ENCODE measurements at places on chromosomes 13 and 19.

GRCh38 chr19:46713781-46714443 lies 3.0 kb downstream of the PRKD2 start:
- no peaks in the 10 kb centered on the region for H3K27me3 ChIP-seq
- H3K36me3 ChIP-seq = no peaks in the 10 kb centered on the region
- DNase-seq = peak; percentile 87
- H3K27ac ChIP-seq = peak overlapping the region; percentile 92
- H3K4me1 ChIP-seq = peaks cover 41% of the 10 kb centered on the region
- H3K4me3 ChIP-seq = peak overlapping the region; percentile 81

GRCh38 chr19:3585301-3586126 lies at the start of gene GIPC3:
Gene GIPC3, plus strand, starts transcription at chr19:3585478. Its CDS starts 120 bp downstream, at chr19:3585598.
- no peak within 1 kb of the TSS for H3K27ac ChIP-seq
- DNase-seq = no peak
- H3K4me1 ChIP-seq = no peaks in the 10 kb centered on the region
- H3K36me3 ChIP-seq = no peaks in the 10 kb centered on the region

DNA sequence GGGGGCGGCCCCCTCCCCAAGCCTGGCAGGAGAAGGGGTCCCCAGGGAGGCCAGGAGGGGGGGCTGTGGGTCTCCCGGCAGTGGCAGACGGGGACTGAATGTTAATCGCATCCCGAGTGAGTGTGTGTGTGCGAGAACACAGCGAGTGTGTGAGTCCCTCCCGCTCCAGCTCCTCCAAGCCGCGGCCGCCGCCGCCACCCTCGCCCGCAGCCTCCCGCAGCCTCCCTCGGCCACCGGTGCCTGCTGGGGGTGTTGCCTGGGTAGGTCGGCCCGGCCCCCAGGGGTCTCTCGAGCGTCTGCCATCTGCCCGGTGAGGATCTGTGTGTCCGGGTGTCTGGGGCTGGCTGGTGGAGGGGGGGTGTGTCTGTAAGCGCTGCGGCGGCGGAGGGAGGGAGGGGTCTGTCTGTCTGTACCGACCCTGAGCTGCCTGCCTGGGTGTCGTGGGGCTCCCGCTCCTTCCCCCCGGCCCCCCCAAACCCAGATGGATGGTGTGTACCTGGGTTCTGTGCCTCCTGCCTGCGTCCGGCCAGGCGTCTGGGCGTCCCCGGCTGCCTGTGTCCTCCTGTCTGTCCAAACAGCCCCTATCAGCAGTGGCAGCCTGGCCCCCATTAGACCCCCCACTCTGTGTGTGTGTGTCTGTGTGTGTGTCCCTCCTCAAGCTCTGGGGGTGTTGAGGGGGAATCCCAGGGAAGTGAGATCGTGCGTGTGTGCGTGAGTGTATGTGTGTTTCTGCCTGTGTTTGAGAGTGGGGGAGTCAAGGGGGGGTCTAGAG lies at the start of gene GRIN2D:
Gene GRIN2D (plus strand): TSS at position 110 of the 772 bp plus-strand sequence. CDS start 4,725 bp downstream, outside the sequence.
- no peak within 1 kb of the TSS for H3K27ac ChIP-seq
- peaks cover 15% of the 10 kb centered on the region for H3K4me1 ChIP-seq
- no peak for DNase-seq
- peaks cover 2% of the 10 kb centered on the region for H3K27me3 ChIP-seq
- H3K4me3 ChIP-seq = no peak within 1 kb of the TSS
- H3K36me3 ChIP-seq = no peaks in the 10 kb centered on the region

DNA sequence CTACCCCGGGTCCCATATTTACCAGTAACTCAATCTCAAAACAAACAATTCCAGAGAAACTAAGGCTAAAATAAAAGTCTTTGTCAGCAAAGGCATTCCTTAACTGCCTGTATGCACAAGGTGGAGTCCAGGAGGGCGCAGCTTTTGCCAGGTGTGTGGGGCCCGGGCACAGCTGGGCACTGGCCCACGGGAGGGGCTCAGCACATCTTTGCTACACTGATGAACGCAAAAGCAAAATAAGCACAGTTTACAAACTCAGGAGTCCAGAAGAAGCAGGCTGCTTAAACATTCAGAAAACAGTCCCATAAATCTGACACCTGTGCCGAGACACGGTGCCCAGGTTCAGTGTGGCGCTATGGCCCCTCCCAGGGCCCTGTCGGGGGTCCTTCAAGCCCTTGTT lies 70.8 kb downstream of the SLC7A1 start:
- H3K4me3 ChIP-seq = no peak overlapping the region
- H3K27me3 ChIP-seq = no peaks in the 10 kb centered on the region
- DNase-seq = no peak
- H3K27ac ChIP-seq = no peak overlapping the region
- H3K36me3 ChIP-seq = no peaks in the 10 kb centered on the region
- H3K4me1 ChIP-seq = no peaks in the 10 kb centered on the region

GRCh38 chr19:18650468-18651041 lies 13.7 kb downstream of the KLHL26 start:
- peaks cover 70% of the 10 kb centered on the region for H3K4me1 ChIP-seq
- H3K27ac ChIP-seq = peak overlapping the region; percentile 95
- no peaks in the 10 kb centered on the region for H3K27me3 ChIP-seq
- peak overlapping the region; percentile 40 for H3K4me3 ChIP-seq
- H3K36me3 ChIP-seq = no peaks in the 10 kb centered on the region
- peak; percentile 81 for DNase-seq

DNA sequence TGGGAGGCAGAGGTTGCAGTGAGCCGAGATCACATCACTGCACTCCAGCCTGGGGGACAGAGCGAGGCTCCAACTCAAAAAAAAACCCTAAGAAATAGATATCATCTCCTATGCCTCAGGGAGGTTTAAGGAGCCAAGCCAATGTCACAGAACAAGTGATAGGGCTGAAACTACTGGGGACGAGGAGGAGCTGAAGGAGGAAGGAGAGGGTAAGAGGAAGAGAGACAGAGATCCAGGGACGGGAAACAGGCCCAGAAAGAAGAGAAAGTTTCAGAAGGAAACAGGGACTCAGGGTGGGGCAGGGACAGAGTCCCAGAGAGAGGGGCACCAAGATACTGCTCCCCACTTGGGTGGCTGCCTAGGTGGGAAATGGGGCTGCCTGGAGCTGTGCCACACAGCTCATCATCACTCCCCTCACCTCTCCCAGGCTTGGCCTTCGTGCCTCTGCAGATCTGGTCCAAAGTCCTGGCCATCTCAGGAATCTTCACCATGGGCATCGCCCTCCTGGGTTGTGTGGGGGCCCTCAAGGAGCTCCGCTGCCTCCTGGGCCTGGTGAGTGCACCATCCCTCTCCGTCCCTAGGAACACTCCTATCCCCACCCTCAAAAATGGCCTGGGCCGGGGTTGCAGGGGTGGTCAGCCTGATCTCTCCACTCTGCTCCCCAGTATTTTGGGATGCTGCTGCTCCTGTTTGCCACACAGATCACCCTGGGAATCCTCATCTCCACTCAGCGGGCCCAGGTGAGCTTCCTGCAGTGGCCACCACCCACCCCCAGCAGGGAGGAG lies 1.5 kb downstream of the CD37 start:
- no peak overlapping the region for H3K27ac ChIP-seq
- H3K4me3 ChIP-seq = no peak overlapping the region
- H3K4me1 ChIP-seq = peaks cover 37% of the 10 kb centered on the region
- DNase-seq = no peak

DNA sequence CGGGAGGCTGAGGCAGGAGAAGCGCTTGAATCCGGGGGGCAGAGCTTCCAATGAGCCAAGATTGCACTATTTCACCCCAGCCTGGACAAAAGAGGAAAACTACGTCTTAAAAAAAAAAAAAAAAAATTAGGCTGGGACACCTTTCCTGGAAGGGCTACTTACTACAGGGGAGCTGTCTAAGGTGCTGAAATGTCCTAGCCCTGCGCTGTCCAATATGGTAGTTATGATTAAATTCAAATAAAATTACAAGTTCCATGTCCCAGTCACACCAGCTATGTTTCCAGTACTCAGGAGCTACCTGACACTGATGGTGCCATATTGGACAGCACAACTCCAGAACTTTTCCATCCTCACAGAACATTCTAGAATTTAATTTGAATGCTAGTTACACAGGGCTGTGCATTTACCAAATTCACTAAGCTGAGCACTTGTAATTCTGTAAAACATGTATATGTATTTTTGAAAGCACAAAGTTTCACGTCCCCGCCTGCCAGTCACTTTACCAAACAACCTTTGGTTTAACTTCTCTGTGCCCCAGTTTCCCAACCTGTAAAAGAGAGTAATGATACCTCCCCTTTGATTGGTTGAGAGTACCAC lies 9.2 kb upstream of the ZSCAN22 start:
- H3K4me3 ChIP-seq = no peak overlapping the region
- H3K4me1 ChIP-seq = no peaks in the 10 kb centered on the region
- peaks cover 76% of the 10 kb centered on the region for H3K36me3 ChIP-seq
- no peaks in the 10 kb centered on the region for H3K27me3 ChIP-seq
- no peak overlapping the region for H3K27ac ChIP-seq

GRCh38 chr13:96816874-96817273 lies 177.4 kb downstream of the OXGR1 start:
- H3K4me3 ChIP-seq = no peak overlapping the region
- H3K27ac ChIP-seq = peak overlapping the region; percentile 78
- no peaks in the 10 kb centered on the region for H3K4me1 ChIP-seq
- no peak for DNase-seq
- no peaks in the 10 kb centered on the region for H3K27me3 ChIP-seq

DNA sequence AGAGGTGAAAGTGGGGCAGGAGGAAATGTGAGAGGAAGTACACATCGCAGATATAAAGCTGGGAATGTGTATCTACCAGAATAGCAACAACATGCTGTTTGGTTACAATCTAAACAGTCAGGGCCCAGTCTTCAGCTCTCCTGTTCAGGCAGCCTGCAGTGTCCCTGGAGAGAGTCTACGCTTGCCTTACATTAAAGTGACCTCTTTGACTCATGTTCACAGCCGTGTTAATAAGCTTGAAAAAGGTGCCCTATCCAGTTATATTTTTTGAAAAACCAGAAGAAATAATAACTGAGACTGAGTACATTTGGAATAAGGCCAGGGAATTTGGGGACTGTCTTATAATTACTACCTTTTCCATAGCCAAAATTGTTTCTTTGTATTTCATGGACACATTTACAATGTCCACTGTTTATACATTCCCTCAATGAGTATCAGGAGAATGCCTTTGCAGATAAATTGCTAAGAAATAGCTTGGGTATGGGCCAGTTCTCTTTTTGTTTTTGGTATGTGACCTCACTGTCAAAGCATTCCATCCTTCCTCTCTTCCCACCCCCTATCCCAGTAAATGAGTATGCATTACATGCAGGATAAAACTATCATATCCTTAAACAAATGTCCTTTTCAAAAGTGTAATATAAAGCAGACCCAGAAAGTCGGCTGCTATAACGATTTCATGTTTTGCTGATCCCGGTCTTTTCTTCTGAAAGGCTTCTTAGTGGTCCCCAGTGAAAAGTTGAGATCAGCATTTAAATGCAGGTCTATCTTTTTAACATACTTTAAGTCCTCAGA lies 82.6 kb downstream of the PCDH9 start:
- no peak for DNase-seq
- H3K27ac ChIP-seq = peak overlapping the region; percentile 65
- H3K36me3 ChIP-seq = no peaks in the 10 kb centered on the region
- no peak overlapping the region for H3K4me3 ChIP-seq

DNA sequence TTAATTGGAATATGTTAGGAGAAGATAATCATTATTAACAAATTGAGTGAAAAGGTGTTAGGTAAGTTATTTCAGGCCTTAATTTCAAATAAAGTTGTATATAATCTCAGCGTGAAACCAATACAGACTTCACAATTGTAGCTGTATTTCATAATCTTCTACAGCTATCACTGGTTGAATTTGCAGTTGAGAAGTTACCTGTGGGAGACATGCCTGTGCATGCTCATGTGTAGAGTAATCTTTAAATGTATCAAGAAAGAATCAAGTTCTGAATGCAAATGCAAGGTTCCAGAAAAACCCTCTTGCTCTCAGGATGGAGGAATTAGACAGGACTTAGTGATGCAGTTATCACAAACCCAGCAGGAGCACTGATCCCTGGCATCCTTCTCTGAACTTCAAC lies 938.4 kb upstream of the SLC10A2 start:
- DNase-seq = no peak
- H3K4me3 ChIP-seq = no peak overlapping the region
- no peaks in the 10 kb centered on the region for H3K4me1 ChIP-seq
- H3K27ac ChIP-seq = no peak overlapping the region

GRCh38 chr13:108777421-108778420 lies 148.3 kb downstream of the MYO16 start:
- H3K27ac ChIP-seq = no peak overlapping the region
- DNase-seq = no peak
- no peaks in the 10 kb centered on the region for H3K4me1 ChIP-seq
- no peaks in the 10 kb centered on the region for H3K36me3 ChIP-seq
- H3K4me3 ChIP-seq = no peak overlapping the region

DNA sequence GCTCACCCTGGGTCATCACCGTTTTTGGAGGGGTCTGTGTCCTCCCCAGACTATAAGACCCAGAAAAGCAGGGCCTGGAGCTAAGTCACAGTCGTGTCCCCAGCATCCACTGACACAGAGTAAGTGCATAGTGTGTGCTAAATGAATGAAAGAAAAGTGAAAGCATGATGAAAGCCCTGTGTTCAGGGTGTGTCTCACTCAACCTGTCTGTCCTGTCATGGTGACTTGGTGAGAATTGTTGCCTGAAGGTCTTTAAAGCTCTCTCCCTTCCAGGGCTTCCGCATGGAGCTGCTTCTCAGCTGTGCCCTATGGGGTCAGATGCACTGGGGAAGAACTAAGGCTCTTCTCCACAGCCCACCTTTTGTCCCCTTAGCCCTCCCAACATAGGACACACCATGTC lies 20.5 kb upstream of the IGFL1 start:
- H3K27ac ChIP-seq = no peak overlapping the region
- H3K4me1 ChIP-seq = no peaks in the 10 kb centered on the region
- no peaks in the 10 kb centered on the region for H3K27me3 ChIP-seq
- H3K4me3 ChIP-seq = no peak overlapping the region
- no peak for DNase-seq

GRCh38 chr19:4449022-4449638 lies 8.5 kb downstream of the UBXN6 start:
- H3K36me3 ChIP-seq = peaks cover 24% of the 10 kb centered on the region
- H3K4me1 ChIP-seq = no peaks in the 10 kb centered on the region
- no peaks in the 10 kb centered on the region for H3K27me3 ChIP-seq
- H3K4me3 ChIP-seq = no peak overlapping the region

DNA sequence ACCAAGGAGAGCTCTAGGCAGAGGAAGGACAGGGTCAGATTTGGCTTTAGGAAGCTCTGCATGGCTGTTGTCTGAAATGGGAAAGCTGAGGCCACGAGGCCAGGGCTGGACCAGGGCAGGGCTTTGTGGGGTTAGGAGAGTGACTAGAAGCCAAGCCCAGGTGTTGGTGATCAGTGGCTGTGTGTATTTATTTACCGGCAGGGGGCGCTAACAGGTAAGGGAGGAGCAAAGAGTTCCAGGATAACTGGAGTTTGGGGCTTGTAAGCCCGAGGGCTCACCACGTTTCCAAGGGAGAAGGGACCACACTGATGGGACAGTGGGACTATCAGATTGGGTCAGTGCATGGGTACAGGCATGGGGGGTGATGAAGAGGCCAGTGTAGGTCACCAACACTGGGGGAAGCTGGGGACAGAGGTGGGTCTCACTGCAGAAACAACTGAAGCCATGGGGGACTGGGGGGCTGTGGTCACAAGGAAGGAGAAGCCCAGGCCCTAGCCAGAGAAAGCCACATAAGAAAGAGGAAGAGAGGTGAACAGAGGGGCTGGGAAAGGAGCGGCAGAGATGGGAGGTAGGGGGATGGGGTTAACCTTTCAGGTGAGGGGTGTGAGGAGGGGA lies 3.9 kb downstream of the TMEM147 start:
- H3K36me3 ChIP-seq = no peaks in the 10 kb centered on the region
- H3K27me3 ChIP-seq = no peaks in the 10 kb centered on the region
- no peak overlapping the region for H3K4me3 ChIP-seq
- no peaks in the 10 kb centered on the region for H3K4me1 ChIP-seq
- no peak for DNase-seq

- no peak overlapping the region for H3K4me3 ChIP-seq
- H3K27me3 ChIP-seq = no peaks in the 10 kb centered on the region
- H3K4me1 ChIP-seq = peaks cover 20% of the 10 kb centered on the region
Observed at GRCh38 chr13:114143806-114144605, 11.6 kb upstream of the RASA3 start.
